ENCODE measurements at places on chromosomes 12 and 14.

DNA sequence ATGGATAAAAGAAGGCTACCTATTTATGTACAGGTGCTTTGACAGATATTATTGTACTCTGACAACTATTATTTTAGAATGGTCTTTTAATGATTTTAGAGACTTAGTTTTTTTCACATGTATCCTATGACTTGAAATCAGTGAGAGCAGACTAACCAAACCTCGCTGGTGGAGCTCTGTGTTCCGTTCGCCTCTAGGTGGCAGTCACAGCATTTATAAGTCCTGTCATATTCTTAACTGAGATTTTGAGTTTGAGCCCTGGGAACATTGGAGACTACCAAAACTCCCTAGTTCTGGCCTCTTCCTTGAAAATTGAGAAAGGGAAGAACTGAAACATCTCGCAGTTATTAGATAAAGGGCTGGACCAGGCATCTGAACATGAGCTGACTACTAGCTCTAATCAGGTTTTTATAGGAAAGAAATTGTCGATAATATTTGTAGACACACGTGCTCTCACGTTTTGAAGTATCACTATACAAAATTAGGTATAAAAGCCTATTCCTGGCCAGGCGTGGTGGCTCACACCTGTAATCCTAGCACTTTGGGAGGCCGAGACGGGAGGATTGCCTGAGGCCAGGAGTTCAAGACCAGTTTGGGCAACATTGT is 48.3 kb downstream of the TTLL5 start:
- peak; percentile 73 for DNase-seq

DNA sequence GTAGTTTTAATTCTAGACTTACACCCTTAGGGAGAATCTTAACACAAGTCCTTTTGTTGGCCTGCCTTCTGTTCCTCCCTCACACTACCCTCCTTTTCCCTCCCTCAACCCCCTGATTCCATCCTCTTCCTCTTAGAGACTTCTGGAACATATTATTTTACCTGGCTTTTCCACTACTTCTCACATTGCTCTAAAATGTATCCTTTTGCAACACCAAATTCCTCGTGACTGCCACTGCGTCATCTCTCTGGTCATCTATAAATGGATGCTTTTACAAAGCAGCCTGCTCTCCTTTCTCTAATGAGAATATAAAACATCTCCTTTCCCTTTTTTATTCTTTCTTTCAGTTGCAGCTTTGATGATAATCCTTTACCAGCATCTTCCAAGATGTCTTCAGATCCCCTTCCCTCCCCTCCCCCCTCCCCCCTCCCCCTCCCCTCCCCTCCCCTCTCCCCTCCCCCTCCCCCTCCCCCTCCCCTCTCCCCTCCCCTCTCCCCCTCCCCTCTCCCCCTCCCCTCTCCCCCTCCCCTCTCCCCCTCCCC is 93.6 kb downstream of the DIP2B start:
- DNase-seq = no peak

DNA sequence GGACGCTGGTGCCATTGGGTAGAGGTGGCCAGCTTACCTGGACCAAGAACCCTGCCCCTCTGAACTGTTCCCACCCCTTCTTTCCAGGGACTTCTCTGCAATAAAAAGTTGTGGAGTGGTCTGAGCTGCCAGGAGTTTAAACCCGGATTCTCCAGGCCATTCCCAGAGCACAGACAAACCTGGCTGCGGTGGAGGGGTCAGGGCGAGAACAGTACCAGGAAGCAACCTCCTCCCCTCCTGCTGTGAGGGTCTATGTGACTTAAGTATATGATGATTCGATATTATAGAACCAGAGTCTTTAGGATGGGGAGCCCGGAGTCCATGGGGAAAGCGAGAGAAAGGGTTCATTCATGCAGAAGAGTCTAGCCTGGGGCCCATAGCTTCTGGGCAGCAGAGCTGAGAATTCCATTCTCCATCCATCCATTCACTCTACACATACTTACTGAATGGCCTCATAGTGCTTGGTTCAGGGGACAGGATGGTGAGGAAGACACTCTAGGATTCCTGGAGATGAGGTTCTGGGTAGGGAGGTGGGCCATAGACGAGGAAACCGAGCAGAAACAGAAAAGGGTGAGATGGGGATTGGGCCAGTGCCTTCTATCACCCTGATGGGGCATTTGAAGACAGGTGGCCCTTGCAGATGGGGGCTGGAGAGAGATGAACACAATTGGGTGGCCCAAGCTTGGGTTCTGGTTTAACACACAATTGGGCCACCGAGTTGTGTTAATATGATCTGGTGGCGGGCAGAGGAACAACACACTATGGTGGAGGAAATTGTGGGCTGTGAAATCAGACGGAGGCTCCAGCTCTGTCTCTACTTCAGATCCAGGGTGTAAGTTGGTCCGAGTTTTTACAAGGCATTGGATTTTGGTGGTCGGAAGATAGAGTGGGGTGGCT is 5.2 kb downstream of the KRT86 start:
- DNase-seq = no peak

DNA sequence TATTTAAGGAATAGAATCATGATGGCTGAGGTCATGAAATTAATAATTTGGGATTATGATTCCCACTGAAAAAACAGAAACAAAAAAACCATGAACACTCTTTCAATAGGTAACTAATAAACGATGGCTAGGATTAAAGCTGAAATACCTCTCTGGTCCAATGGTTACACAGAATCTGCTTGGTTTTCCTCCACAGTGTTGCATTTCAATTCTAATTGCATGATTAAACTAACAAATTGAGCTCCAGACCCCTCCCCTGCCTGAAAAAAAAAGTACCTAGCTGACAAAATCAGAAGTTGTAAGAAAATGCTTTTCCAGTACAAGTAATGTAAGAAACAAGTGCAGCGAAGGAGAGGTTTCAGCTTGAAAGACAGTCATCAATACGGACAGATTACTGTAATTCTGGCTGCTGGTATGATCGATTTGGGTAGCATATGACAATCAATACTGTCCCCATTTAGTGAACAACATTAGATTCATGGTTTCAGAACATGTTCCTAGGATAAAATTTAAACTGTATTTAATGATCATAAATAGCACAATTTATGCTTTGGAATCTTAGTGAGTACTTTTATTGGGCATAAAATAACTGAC is 32.0 kb downstream of the INSM2 start:
- DNase-seq = no peak

- DNase-seq = no peak
Measured at GRCh38 chr14:96270565-96271420, 14.8 kb downstream of the BDKRB1 start.

DNA sequence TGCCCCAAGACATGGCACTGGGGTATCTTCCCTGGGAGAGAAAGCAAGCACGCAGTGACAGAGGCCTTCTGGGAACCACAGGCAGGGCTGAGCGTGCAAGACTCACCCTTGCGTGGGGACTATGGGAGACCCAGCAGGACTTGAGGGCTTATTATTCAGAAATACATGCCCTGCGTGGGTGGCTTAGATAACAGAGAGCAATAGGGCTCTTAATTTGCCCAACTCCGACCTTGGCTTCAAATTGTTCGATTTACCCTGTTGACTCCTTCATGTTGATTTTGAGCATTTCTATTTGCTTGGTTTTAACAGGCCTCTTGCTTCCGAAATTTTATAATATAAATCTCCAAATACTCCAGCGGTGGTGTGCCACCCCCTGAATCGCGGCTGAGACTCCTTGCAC is 5.1 kb upstream of the SERPINA1 start:
- no peak for DNase-seq

- no peak for DNase-seq
Measured at GRCh38 chr14:98858158-98858557, 413.8 kb downstream of the BCL11B start.

DNA sequence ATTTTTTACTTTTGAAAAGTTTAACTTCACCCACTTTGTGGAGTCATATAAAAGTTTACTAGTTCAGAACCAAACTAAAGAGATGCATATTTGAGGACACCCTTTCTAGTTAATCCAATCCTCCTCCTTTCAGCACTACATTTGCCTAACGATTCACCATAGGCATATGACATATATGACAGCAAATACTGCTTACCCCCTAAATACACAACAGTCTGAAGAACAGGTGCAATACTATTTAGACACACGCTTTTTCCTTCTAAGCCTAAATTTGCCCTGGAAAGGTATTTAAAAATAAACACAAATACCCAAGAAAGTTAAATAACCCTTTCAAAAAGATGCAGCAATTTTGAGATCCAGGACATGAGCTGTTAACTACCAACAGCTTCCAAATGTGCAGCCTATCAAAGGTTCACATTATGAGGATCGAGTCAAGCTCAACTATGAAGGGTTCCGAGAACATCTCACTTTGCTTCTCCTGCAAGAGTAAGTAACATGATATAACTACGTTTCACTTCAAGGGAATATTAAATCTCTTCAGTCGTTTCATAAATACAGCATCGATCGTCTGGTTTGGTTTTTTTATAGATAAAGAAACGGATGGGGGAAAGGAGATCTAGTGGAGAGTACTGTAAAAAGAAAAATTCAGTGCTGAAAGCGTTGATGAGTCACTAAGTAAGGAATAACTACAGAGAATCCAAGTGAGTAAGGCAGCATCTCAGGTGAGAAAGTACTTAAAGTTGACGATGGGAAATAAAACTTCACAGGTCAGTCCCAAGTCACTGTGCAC is 677 bp upstream of the AP4S1 start:
- DNase-seq = no peak

- DNase-seq = no peak
Measured at GRCh38 chr12:51480978-51481377, 56.3 kb downstream of the SLC4A8 start.

DNA sequence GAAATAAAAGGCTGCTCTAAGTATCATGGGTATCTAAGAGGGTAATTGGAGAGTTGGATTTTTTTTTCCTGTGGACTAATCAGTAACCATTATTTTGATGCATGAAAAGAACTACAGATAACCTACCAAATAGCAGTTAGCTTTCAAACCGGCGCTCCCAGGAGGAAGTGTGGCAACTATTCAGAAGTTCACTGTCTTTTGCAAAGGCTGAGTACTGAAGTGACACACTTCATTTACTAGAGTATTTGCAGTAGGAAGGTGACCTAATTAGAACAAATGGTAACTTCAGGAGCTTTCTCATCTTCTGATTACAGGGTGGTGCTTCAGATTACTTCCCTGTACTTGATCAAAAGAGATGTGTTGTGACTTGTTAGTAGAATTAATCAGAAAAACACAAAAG is 87.7 kb downstream of the PELI2 start:
- DNase-seq = no peak

Data from left ventricle myocardium superior (tissue), 1 donor.